Upper lobe of left lung (tissue), 6 donors: ENCODE measurements at places on chromosomes 7 and 10.

- no peak for DNase-seq
Measured at GRCh38 chr7:36070230-36070629, 82.8 kb upstream of the EEPD1 start.

GRCh38 chr10:6052247-6053221 lies 9.6 kb downstream of the IL2RA start:
- DNase-seq: no peak

- no peak for DNase-seq
Measured at GRCh38 chr7:129949292-129950133, 3.2 kb downstream of the UBE2H start.

DNA sequence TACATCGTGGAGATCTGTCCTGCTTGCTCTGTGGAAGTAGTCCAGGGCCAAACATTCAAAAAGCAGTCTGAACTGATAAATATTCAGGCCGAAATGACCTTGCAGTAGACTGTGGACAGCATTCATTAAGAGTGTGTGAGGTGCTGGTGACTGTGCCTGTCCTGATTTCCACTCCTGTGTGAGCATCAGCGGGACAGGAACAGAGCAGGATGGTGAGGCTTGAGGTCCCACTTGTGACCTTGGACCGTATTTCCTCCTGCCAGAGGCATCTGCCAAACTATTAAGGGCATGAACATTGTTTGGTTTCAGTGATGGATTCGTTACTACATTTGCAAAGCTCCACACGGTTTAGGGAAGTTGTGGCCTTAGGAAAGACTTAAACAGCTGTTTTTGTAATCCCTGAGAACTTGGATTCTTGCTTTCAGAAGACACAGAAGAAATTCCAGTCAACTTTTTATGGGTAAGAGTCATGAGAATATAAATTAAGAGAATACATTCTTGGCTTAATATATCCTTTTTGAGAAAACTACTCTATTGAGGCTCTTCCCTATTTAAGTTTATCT lies 32.8 kb downstream of the CCNY start:
- DNase-seq: no peak

DNA sequence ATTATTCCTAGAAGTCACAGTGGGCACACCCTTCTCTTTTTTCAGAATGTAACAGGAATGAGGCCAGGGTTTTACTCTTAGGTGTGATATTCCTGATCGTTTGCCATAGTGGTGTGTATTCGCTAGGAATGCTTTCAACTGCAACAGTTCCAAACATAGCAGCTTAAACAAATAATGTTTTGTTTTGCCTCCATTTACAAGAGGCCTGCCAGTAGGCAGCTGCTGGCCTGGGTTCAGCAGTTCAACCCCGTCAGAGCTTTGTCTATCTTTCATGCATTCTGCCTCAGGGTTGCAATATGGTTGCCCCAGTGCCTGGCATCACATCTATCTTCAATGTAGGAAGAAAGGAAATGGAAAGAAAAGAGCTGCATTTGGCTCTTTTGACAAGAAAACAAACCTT lies 21.7 kb upstream of the RET start:
- peak; percentile 10 for DNase-seq

- no peak for DNase-seq
Measured at GRCh38 chr10:9800571-9800970, 1217.1 kb upstream of the CELF2 start.

- peak; percentile 85 for DNase-seq
Measured at GRCh38 chr10:133012573-133013359, 70.4 kb upstream of the CFAP46 start.

- DNase-seq: no peak
Measured at GRCh38 chr10:113982296-113982695, 61.4 kb upstream of the ADRB1 start.

DNA sequence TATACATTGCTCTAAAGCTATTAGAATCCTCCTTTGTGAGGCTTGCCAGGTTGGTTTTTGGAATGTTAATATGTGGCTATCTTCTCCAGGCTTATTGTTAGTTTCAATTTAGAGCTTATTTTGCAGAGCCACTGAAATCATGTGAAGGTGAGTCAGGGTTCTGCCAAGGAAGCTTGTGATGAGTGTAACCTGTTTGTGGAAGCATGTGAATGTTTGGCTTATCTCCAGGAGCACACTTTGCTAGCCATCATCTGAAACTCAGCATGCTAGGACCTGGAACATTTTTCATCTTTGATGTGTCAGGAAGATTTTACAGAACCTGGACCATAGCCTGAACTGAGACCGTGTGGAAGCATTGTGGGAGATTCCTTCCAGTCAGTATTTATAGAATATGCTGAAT lies 197.3 kb downstream of the PPP1R9A start:
- DNase-seq: no peak

- DNase-seq: no peak
Measured at GRCh38 chr7:27883696-27884095, 143.7 kb downstream of the TAX1BP1 start.

GRCh38 chr10:11107948-11108347 lies 90.3 kb downstream of the CELF2 start:
- DNase-seq: no peak

GRCh38 chr10:69335063-69335587 lies 56.8 kb downstream of the HK1 start:
- DNase-seq: peak; percentile 88

- no peak for DNase-seq
Measured at GRCh38 chr10:97596101-97597082, 6.9 kb downstream of the C10orf62 start.

- no peak for DNase-seq
Measured at GRCh38 chr10:110694820-110695538, 50.8 kb downstream of the RBM20 start.

GRCh38 chr7:128056901-128057300 lies 25.7 kb upstream of the LRRC4 start:
- no peak for DNase-seq

DNA sequence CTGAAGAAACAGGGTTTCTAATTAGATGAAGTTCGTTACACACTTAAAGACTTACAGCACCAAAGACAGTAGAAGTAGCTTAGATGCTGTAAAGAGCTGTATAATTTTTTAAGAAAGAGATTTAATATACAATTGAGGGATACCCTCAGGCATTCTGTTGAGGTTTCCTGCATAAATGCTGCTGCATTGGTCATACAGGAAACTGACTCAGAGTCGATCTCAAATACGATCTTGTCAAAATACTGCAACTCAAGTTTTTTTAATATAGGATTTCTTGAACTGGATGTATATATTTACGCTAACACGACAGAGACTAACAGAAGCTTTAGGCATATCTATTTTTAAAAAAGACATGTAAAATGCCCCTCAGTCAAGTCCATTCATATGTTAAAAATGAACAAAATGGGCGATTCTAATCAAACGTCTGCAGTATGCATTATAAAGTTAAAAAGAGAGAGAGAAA lies 2.4 kb upstream of the ARID5B start:
- no peak for DNase-seq

DNA sequence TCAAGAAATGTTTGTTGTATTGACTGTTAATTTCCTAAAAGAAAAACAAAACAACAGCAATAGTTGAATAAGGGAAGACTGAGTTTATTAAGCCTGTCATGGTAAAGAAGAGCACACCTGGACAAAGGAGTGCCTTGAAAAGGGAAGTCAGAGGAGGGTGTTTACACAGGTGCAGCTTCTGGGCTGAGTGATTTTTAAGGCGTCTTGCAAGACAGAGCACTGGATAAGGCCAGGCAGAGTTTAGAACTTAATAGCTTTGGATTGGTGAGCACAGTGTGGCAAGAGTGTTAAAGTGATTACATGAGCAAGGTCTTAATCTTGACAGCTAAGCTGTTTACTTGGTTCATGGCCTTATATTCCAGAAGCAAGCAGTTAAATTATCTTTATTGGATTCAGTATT lies 423.2 kb downstream of the CNTNAP2 start:
- DNase-seq: no peak

DNA sequence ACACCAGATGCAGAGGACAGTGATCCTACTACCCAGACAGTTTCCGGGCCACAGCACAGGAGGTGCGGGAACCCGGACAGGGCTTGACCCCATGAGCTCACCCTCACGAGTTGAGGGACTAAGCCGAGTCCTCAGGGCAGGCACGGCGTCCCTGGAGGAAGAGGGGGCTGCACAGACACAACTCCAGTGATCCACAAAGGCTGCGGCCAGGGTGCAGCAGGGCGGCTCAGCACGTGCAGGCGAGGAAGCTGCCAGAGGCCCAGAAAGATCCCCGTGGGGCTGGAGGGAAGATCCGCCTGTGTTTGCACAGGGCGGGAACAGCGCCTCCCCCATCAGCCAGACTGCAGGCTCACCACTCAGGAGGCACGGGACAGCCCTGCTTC lies 45.9 kb upstream of the TMEM72 start:
- DNase-seq: no peak

GRCh38 chr10:118873738-118874105 lies 119.0 kb upstream of the CACUL1 start:
- DNase-seq: no peak

DNA sequence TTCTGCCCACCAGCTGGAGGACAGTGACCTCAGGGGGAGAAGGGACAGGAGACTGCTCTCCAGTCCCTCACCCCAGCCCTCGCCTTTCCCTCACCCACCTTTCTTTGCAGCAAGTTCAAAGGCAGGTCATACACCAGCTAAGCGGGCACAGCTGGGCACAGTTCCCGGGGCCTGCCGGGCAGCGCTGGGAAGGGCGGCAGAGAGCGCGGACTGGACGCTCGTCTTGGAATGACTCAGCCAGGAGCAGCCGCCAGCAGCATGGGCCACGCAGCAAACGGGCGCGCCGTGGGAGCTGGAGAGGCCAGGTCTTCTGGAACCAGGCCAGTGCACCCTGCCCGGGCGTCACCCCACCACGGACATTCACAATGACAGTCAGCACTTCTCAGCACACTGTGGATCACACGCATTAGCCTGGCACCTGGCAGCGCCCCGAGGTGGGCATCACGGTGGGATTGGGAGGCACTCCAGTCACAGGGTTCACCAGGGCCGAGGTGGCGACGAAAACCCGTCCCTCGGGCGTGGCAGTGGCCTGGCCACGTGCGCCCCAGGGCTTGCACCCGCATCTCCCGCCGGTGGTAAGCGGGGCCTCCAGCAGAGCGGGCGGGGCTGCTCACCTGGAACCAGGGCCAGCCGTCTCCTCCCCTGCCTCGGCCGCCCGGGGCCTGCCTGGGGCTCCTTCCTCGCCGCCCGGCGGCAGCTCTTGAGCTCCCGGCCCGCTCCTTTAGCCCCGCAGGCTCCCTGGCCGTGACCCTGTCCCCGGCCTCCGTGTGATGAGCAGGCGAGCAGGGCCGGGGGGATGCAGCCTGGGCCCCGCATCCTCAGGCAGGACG lies 29.0 kb upstream of the WDFY4 start:
- peak; percentile 92 for DNase-seq

DNA sequence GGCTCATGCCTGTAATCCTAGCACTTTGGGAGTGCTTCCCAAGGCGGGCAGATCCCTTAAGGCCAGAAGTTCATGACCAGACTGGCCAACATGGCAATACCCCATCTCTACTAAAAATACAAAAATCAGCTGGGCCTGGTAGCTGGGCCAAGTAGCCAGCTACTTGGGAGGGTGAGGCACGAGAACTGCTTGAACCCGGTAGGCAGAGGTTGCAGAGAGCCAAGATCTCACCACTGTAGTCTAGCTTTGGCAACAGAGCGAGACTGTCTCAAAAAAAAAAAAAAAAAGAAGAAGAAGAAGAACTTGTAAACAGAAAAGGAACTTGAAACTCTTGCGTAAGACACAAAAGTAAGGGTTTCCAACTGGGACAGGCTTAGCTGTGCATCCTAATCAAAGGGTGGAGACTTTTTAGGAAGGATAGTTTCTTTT lies 5.6 kb upstream of the IFIT2 start:
- DNase-seq: no peak

DNA sequence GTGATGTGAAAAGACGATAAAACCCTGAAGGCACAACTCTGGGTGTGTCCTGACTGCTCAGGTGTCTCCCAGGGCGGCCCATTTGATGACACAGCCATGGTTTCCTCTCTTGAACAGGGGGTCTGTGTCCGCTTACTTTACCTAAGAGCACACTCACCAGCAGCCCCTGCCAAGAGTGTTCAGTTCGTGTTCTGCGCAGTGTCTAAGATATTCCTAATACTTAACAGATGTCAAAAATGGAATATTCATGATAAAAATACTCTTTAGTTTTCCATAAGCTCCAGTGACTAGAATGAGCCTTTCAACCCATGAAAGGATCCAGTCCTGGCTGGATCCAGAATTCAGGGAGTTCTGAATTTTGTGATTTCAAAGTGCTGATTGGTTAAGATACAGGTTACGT lies 492.4 kb downstream of the TNS3 start:
- no peak for DNase-seq

GRCh38 chr7:52151559-52151958 lies 835.0 kb upstream of the COBL start:
- no peak for DNase-seq

GRCh38 chr7:150481186-150481920 lies 30.9 kb downstream of the GIMAP8 start:
- DNase-seq: no peak

DNA sequence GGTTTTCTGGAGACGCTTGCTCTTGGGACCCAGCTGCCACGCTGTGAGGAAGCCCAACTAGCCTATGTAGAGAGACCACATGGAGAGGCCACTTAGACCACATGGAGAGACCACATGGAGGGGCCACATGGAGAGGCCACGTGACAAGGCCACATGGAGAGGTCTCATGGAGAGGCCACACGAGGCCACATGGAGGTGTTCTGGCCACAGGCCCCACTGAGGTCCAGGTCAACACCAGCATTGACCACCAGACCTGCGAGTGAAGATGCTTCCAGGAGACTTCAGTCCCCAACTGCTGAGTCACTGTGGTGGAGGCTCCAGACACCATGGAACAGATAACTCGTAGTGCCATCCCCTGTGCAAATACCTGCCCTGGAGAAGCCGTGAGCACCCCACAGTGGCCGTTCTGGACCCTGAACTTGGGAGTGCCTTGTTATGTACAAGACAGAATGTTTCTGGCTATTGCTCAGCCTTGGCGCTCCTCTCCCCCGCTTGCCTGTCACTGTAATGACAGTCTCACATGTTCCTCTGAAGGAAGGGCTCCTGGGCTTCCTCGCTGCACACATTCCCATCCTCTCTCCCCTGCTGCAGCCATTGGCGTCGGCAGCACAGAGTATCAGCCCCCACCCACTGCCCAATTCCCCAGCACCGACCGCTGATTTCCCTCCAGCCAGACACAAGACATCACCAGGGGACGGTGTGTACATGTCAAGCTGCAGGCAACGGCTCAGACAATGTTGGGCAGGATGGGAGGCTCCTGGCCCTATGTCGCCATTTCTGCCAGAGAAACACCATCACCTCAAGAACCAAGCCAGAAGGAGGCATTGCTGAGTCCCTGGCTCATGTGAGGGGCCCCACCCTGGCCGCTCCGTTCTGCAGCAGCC lies 49.0 kb upstream of the TNRC18 start:
- DNase-seq: no peak

- no peak for DNase-seq
Measured at GRCh38 chr10:111015181-111015580, 61.6 kb upstream of the ADRA2A start.

DNA sequence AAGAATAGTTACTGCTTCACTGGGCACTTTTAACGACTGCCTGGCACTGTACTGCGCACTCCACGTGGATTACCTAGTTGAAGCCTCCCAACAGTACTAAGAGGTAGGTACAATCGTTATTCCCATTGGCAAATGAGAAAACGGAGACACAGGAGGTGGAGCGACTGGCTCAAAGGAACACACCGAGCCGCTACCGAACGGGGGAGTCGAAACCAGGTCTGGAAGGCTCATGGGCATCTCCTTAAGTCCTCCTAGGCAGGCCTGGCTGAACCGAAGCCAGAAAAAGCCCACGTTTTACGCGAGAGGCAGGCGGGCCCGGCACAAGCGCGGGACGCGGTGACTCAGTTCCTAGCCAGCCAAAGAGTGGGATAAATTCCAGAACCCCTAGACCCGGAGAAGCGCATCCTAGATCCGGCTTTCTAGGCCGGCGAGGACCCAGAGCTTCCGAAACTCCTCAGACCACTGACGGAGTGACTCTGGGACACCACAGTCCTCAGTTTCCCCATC lies 472 bp downstream of the PDAP1 start:
- DNase-seq: peak; percentile 86
